ENCODE measurements at places on chromosomes 5 and 9. TPM values are rescaled to one million over a fixed set of nuclear protein-coding genes. Genes with fewer than 3 reads are reported as not detected.

CRB2 gene
- total RNA-seq = not detected

- no peak for DNase-seq
These were observed 453.6 kb upstream of the TUSC1 start for GRCh38 chr9:26131886-26132285.

NIPSNAP3A gene
- total RNA-seq = 16.0 TPM

DNA sequence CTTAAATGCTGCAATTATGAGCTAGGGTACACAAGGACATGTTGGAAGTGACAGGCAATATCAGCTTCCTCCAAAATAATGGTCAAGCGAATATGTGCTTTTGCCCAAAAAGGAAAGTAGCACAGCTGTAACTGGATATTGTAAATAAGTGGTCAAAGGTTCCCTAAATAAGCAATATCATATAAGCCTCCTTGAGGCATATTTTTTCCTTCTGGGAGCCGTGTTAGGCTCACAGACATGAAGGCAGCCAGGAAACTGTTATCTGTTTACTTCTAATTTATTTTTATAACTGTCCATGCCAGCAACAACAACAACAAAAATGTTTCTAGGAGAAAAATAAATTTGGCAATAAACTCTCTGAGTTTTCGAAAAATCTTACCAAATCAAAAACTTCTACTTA, 648.3 kb downstream of the PDE4D start:
- DNase-seq = no peak

AGXT2 gene
- total RNA-seq = not detected

GRCh38 chr5:96957254-96958049, 21.6 kb downstream of the LNPEP start:
- DNase-seq = no peak

DNA sequence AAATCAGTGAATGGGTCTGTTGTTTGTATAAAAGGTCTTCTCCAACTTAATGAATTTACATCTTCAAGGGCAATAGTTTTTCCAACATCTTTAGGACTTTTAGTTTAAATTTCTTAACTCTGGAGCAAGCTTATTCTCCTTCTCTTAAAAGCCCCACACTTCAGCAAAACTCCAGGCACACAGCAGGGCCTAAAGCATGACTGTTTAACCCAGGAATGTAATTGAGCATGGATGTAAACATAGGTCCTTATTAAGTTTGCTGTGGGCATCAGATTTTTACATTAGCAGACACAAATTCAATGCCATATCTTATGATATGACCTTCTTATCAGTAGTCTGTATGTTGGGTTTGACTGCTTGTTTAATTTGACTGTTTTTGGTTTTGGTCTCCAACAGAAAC, 78.9 kb downstream of the ABCA1 start:
- no peak for DNase-seq

- no peak for DNase-seq
These were observed 83.5 kb upstream of the RUSC2 start for GRCh38 chr9:35406183-35406959.

- DNase-seq = no peak
These were observed 10.0 kb downstream of the NKD2 start for GRCh38 chr5:1018596-1018995.

GRCh38 chr5:155773680-155774079, 553.3 kb upstream of the SGCD start:
- DNase-seq = no peak

DNA sequence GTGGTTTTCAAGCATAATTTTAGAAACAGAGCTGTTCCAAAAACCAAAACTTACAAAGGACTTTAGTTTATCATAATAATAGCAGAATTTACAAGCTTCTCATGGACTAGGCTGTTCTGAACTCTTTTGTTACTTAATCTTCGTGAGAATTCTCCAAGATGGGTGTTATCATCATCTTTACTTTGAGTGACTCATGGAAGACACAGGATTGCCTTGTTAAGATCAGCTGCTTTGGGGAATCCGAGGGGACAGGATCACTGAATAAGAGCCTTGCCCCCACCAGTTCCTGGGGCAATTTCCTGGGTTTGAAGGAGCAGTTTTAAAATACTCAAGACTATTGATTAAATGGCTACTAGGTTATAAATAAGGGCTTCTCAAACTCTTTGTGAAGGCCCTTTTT, 80.5 kb downstream of the CFAP90 start:
- DNase-seq = peak; percentile 87

EGFLAM gene
- not detected for total RNA-seq

DNA sequence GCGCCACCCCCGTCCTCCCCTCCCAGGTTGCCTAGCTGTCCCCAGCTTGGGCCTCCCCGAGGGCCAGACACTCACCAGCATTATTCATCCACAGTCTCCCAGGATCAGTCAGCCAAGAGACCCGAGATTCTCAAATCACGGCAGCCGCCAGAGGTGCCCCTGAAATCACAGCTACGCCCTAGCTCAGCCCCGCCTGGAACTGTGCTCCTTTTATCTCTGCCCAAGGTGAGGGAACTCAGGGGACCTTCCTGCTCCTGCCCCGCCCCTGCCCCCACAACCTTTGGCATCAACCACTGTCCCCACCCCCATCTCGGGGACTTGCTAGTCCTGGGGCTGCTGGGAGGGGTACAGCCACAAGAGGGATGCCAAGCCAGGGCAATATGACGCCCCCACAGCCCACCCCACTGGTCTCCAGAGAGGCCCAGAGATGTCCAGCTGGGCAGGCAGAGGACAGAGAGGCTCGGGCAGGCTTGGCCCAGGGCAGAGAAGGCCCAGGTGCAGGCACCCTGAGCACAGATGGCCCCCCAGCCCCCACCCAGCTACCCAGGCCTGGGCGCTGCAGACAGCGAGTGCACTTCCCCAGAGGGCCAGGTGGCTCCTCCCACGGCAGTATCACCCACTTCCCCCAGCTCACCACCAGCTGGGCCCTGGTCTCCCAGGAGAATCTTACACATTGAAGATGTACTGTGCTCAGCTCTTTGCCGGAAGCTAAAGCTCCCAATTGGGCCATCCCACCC, at the start of gene FUT7:
FUT7 (minus strand) TSS at position 185 of the 737 bp plus-strand sequence; CDS start at position 88, 97 bp downstream.
- DNase-seq = no peak

- DNase-seq = no peak
These were observed 89.9 kb downstream of the SYK start for GRCh38 chr9:90891308-90892040.

Data from SK-MEL-5 (cell line).